HEK293T (cell line): ENCODE measurements at places on chromosomes 13 and 19.

- DNase-seq, result no peak
These were observed 5.9 kb downstream of the B3GNT8 start for GRCh38 chr19:41421314-41421713.

- DNase-seq, result no peak
These were observed 113.1 kb downstream of the ABCC4 start for GRCh38 chr13:95188128-95188527.

- no peak for DNase-seq
These were observed 11.2 kb downstream of the WIZ start for GRCh38 chr19:15438577-15438976.

- peak; percentile 56 for DNase-seq
These were observed 88.8 kb downstream of the GNG7 start for GRCh38 chr19:2613507-2614295.

GRCh38 chr19:48705431-48705830 is 9.7 kb downstream of the FUT2 start:
- no peak for DNase-seq

DNA sequence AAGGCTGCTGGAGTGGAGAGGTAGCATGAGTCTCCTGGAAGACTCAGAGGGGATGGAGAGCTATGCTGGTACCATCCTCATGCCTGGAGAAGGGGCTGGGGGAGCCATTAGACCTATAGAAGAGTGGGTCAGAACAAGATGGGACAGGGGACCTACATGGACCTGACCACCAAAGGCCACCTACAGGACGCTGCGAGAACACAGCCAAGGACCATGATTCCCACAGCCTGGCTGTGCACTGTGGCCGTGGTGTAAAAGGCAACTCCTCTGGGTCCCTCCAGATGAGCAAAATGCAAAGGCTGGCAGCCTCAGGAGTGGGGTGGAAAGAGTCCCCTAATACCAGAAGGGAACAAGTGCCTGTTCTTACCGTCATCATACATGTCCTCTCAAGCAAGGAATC is 216.2 kb downstream of the SLC7A1 start:
- DNase-seq, result no peak

DNA sequence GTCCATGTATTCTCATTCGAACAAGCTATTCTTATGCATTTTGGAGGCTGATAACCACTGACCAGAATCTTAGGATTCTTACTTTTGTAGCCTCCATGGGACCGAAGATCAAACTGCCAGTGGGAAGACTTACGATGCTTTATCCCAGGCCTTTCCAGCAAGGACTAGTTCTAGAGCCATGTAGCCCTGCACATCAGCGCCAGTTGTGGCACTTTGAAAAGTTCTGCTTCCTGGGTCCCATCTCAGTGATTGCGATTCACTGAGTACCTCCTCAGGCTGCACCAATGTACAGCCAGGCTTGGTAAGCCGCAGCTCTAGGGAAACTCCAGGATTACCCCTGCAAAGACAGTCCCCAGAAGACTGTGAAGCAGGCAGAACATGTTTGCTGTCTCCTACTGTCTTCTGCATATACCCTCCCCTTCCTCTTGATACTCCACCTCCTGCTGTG is 18.9 kb upstream of the ENOX1 start:
- no peak for DNase-seq

DNA sequence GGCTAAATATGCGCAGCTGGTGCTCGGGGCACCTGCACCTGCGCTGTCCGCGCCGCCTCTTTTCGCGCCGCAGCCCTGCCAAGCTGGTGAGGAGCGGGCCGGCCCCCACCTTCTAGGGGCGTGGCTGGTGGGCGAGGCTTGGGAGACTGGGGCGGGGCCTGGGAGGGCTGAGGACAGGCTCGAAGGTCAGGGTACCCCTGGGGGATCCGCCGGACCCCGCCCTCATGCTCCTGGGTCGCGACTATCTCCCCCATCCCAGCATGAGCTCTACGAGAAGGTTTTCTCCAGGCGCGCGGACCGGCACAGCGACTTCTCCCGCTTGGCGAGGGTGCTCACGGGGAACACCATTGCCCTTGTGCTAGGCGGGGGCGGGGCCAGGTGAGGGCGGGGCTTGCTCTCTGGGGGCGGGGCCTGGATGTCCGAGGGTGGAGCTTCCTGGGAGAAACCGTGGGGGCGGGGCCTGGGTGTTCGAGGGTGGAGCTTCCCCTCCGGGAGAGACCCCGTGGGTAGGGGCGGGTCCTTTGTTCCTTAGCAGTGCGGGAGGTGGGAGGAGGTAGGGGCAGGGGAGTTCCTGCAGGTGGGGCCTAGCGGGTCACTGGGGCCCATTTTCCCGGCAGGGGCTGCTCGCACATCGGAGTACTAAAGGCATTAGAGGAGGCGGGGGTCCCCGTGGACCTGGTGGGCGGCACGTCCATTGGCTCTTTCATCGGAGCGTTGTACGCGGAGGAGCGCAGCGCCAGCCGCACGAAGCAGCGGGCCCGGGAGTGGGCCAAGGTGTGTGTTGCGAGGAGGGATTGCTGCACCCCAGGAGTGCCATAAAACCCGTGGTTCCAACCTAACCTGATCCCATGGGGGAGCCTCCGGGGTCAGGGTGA is 19.7 kb downstream of the PNPLA6 start:
- peak; percentile 88 for DNase-seq

- DNase-seq, result peak; percentile 84
These were observed at the start of the genes IER2 and STX10 for GRCh38 chr19:13150187-13150930. Gene IER2 (plus strand): TSS chr19:13150411. CDS start chr19:13153187, 2,776 bp downstream. Gene STX10 (minus strand): TSS chr19:13150375. CDS start chr19:13150173, 202 bp downstream.

- DNase-seq, result peak; percentile 31
These were observed 27.1 kb downstream of the PIBF1 start for GRCh38 chr13:72808917-72809500.

- DNase-seq, result peak; percentile 70
These were observed 76.3 kb downstream of the MZT1 start for GRCh38 chr13:72651144-72651543.

DNA sequence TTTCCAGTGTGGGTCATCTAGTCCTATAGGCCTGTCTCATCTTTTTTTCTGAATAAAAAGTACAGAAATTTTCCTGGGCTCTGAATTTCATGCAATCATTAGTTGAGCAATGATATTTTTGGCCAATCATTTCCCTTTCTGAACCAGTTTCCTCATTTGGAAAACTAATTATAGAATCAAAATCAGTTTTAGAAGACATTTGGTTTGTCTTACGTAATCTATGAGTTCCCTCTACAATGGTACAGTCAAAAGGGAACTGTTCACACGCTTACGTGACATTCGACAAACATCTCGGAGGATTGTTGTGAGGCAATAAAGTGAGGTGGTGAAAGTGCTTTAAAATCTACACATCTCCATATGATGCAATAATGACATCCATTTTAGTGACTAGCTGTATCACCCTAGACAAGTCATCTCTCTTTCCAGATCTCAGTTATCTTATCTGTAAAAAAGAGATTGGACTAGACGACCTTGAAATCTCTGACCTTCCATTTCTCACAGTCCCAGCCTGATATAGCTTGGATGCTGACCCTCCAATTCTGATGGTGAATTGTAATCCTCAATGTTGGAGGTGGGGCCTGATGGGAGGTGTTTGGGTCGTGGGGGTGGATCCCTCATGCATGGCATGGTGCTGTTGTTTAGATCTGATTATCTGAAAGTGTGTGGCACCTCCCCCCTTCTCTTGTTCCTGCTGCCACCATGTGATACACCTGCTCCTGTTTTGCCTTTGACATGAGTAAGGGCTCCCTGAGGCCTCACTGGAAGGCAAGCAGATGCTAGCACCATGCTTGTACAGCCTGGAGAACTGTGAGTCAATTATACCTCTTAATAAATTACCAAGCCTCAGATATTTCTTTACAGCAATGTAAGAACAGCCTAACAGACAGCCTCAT is 26.7 kb downstream of the FLT1 start:
- DNase-seq, result no peak

DNA sequence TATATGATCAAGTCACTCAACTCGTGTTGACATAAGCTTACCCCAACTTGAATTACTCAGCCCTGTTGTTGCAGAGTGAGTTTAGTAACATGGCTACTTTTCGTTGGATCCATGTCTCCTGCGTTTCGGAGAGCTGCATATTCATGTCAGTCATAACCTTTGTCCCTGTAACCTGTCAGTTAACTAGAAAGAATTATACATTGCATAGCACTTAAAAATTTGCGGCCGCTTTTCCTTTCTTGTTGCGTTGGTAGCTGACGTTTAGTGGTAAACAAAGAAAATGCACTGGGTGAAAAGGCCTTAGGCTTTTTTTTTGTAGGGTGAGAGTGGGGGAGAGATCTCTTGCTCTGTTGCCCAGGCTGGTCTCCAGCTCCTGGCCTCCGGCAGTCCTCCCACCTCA is 14.2 kb downstream of the ZNF507 start:
- no peak for DNase-seq

DNA sequence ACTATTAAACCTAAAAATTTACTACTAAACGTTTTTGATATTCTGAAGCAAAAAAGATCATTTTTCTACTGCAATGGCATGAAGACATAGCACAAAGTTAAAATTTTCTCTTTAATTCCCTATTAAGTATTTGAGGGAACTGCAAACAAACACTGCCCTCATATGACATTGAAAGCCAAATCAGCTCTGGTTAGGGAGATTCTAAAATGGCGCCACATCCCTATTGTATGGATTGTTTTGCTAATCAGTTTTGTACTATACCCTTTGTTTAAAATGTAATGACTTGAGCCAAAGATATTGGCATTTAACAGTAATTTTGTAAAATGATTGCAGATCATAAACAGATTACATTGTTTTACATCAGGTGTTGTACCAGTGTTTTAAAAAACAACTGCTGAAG is 65.8 kb downstream of the FLT1 start:
- no peak for DNase-seq

GRCh38 chr19:50719566-50719965 is at the start of gene SHANK1:
Gene SHANK1 (minus strand): TSS chr19:50719802. CDS start chr19:50716919, 2,883 bp downstream.
- no peak for DNase-seq

DNA sequence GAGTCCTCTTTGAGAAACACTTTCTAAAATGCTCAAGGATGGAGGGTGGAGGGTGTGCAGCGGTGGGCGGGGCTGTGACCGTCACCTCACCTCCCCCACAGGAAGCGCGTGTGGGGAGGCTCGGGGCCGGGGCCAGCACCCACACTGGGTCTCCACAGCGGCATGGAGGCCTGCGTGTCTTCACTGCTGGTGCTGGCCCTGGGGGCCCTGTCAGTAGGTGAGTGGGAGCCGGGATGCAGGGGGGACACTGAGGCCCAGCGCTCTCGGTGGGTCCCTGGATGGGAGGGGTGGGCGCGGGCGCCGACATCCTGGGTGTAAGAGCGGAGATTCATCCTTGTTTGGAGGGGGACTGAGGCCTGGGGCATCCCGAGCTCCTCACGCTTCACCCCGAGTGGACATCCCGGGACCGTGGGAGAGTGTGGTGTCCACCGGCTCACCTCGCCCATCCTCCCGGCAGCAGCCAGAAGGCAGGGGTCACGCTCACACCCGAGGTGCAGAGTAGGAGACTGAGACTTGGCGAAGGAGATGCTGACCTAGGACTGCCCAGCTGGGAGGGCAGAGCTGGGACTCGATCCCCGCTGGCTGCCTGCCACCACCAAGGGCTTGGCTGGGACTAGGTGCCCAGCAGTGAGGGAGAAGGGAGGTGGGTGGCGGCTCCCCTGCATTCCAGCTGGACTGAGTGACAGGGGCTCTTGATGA is at the start of gene GZMM:
TSS of gene GZMM (plus strand) at position 144 of the 699 bp plus-strand sequence. CDS start at position 163, 19 bp downstream.
- no peak for DNase-seq

- no peak for DNase-seq
These were observed 25.6 kb downstream of the ZNF114 start for GRCh38 chr19:48295458-48295857.

GRCh38 chr19:28014615-28015405 is 1198.1 kb downstream of the UQCRFS1 start:
- DNase-seq, result no peak

GRCh38 chr13:110580800-110581199 is 19.3 kb upstream of the RAB20 start:
- no peak for DNase-seq

DNA sequence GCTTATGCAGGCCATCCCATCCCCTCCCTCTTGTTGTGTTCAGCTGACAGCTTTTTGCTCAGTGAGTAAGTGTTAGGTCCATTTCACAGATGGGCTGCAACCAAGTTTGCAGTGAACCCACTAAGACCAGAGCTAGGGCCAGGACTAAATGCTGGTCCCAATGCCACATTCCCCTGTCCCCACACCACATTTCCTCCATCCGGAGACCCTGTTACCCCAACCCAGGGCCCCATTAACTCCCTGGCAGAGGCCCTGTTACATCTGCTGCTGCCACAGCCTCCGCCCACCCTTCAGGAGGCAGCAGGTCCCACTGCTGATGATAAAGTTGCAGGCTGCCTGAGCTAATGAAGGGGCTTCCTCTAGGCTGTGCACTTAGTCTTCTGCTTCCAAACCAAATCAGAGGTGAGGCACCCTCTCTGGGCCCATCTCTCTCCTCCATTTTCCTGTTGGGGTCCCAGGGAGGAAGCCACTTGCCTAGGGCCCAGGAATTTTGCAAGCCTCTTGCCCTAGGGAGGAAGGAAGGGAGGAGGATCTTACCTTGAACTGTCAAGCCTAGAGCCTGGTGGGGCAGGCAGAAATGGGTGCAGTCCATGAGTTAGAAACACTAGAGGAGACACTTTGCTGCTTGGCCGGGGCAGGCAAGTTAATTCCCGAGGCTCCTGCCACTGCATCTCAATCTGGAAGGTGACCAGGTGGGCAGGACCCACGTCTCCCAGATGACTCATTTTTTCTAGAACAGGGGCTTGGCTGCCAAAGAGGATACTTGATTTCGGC is 3.4 kb upstream of the USF2 start:
- DNase-seq, result no peak

GRCh38 chr19:10555610-10555973 is 10.2 kb downstream of the KRI1 start:
- DNase-seq, result no peak

DNA sequence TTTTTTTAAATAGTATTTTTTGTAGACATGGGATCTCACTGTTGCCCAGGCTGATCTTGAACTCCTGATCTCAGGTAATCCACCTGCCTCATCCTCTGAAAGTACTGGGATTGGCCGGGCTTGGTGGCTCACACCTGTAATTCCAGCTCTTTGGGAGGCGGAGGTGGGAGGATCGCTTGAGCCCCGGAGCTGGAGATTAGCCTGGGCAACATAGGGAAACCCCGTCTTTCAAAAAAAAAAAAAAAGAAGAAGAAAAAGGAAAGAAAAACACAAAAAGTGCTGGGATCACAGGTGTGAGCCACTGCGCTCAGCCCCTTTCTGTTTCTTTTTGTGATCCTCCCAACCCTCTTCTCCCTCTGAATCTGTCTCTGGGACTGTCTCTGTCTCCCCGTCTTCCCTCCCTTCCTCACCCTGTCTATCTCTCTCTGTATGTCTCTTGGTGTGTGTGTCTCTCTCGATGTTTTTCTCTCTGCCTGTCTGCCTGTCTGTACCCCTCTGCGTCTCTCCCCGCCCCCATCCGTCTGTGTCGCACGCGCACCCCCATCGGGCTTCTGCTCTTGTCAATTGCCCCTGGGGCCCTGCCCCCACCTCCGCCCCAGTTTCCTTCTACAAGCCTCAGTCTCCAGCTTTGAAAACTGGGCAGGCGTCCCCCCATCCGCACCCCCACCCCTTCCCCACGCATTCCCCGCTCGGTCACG is 540 bp upstream of the ZFP36 start:
- no peak for DNase-seq

- no peak for DNase-seq
These were observed at the start of gene PRX for GRCh38 chr19:40413291-40413845. Gene PRX (minus strand): TSS chr19:40413378. CDS start chr19:40407932, 5,446 bp downstream.
